AG04450 (cell line): ENCODE measurements at places on chromosomes 12 and 14.

DNA sequence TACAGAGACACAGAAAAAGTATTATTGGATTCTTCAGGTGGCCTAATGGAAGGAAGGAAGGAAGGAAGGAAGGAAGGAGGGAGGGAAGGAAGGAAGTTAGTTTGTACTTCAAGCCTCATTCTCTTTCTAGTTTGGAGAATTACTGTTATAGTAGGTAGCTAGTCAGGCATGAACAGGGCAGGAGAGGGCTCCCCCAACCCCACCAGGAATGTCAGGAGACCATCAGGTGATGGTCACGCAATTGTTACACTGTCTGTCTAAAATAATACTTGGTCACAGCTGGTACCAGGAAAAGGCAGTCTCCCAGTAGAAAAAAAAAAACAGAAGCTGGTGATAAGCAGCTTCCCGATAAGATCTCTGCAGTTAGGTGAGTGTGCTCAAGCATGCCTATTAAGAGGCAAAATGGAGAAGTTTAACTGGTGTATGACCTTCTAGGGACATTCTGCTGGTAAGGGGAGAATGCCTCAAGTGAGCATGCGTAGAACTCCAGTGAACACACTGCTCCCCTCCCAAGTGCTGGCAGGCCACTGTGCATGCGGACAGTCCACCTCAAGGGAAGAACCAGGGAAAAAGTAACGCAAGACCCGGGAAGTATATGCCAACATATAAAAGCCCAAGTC is 358.4 kb upstream of the SOX5 start:
- no peak for DNase-seq

- DNase-seq: no peak
These were observed 120.5 kb upstream of the RMST start for GRCh38 chr12:97342130-97342529.

- no peak for DNase-seq
These were observed 39.4 kb upstream of the PPP2R5C start for GRCh38 chr14:101721951-101722661.

GRCh38 chr14:24965934-24966578 is 83.9 kb downstream of the STXBP6 start:
- no peak for DNase-seq

DNA sequence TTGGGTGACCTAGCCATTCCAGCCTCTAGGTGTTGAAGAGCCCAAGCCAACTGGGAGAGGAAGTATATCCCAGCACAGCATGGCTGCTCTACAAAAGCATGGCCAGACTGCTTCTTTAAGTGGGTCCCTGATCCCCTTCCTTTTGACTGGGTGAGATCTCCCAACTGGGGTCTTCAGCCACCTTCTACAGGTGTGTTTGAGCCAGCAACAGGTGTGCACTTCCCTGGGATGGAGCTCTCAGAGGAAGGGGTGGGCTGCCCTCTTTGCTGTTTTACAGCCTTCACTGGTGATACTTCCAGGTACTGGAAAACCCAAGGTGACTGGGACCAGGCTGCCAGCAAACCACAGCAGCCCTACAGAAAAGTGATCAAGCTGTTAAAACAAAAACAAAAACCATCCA is 14.2 kb upstream of the GNS start:
- DNase-seq: no peak

- no peak for DNase-seq
These were observed 38.2 kb downstream of the CACNA2D4 start for GRCh38 chr12:1880153-1880845.

GRCh38 chr14:89720741-89721729 is 233.5 kb downstream of the EFCAB11 start:
- no peak for DNase-seq

DNA sequence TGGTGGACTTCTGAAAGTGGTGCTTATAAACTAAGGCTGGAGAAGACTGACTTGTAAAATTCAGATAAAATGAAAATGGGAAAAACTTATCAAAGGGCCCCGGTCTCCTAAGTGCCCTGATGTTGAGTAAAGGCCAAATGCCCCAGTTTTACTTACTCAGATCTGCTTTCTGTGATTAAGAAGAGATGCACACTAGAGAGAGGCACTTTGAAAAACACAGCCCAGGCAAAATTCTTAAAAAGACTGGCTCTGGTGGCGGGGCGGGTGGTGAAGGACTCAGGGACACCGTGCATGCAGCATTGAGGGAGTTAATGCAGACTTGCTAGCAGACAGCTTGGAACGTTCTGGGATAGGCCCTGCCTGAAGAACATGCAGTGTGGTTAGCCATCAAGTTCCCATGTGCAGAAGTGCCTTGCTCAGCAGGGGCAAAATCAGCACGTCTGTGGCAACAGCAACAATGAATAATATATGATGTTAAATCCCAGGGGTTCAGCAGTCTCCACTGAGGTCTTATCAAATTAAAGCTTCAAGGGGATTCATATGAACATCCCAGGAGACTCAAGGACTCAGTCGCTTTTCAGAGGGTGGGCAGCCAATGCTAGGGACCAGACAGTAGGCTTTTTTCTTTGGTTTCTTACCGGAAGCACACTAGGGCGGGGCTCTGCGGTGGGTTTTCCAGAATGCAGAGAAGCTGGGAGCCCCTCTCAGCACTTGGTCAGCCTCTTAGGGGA is 105.0 kb downstream of the DAD1 start:
- no peak for DNase-seq

- DNase-seq: no peak
These were observed 6.0 kb upstream of the SDSL start for GRCh38 chr12:113416091-113416754.

- no peak for DNase-seq
These were observed 888.6 kb downstream of the TMTC2 start for GRCh38 chr12:83575326-83575725.

DNA sequence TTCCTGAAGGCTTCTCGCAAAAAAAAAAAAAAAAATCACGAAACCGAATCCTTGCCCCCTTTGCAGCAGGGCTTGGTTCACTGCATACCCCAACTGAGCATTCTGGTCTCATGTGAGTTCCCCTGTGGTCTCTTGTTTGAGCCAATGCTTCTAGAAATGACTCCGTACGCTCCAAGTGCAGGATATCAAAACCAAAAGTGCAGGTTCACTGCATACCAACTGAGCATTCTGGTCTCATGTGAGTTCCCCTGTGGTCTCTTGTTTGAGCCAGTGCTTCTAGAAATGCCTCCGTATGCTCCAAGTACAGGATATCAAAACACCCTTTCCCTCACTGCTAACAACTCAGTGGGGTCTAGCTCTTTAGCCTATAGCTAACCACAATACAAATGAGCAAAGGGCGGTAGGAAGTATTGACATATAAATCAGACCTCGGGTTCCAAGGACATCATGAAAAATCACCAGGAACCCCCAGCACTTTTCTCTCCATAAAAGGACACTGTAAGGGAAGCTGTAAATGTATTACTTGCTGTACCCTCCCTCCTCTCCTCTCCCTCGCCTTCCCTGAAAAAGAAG is 206.3 kb upstream of the NOS1 start:
- DNase-seq: no peak

DNA sequence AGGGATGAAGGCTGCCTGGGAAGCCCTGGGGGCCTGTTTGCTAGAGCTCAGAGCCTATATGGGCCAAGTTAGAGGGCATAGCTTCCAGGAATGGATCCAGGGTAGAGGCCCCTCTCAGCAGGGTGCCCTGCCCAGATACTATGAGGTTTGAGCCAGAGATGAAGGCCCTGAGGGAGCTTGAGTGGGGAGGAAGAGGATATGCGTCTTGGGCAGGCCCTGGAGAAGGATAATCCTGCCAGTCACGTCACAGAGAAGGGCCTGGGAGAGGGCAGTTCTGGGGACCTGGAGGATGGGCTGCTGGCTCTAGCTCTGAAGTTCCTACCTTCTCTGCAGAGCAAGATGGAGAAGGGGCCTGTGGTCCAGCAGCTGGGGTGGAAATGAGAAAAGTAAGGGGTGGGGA is 5.9 kb upstream of the CACNB3 start:
- DNase-seq: no peak

DNA sequence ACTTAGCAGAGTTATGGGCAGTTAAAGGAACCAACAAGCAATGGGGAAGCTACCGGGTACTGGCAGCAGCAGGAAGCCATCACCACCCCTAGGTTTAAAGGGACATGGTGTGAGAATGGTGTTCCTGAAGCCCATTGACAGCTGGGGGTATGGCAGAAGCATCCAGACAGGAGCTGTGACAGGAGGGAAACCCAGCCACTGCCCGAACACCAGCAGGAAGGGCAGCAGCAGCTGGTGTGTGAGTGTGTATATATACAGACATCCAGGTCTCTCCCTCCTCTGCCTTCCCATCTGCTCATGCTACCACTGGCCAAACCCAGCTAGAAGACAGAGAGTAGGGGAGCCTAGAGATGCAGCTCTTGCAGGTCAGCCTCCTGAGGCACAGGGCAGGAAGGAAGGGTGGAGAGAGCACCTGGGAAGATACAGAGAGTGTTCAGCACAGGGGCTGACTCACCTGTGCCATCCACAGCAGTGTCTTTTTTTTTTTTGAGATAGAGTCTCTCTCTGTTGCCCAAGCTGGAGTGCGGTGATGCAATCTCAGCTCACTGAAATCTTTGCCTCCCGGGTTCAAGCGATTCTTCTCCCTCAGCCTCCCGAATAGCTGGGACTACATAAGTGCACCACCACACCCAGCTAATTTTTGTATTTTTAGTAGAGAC is 9.2 kb upstream of the ADCK1 start:
- DNase-seq: no peak

- no peak for DNase-seq
These were observed 90.1 kb upstream of the FLRT2 start for GRCh38 chr14:85439696-85440328.

- no peak for DNase-seq
These were observed 19.4 kb downstream of the ACVRL1 start for GRCh38 chr12:51926718-51927117.

- DNase-seq: no peak
These were observed 45.1 kb downstream of the ARID2 start for GRCh38 chr12:45774508-45775162.

GRCh38 chr14:30834353-30834752 is 40.0 kb upstream of the COCH start:
- DNase-seq: no peak

GRCh38 chr12:70240673-70241072 is 2.6 kb upstream of the CNOT2 start:
- no peak for DNase-seq

- no peak for DNase-seq
These were observed 5.3 kb downstream of the ZNF10 start for GRCh38 chr12:133135747-133136146.

GRCh38 chr12:52378091-52378490 is 7.4 kb downstream of the KRT84 start:
- no peak for DNase-seq

DNA sequence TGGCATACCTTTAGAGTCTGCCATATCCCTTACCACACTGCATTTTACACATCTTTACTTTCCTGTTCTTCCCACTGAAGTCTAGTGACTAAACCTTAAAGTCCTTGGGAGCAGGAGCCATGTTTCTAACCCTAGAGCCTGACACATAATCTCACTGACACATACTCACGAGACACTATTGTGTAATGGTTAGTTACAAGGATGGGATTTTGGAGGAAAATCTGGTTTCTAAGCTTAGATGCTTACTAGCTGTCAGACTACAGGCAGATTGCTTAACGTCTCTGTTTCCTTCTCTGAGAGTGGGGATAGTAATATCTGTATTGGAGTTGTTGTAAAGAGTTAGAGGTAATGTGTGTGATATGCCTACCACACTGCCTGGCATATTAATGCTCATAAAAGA is 6.2 kb upstream of the DYRK4 start:
- no peak for DNase-seq

- DNase-seq: no peak
These were observed 135.1 kb downstream of the ERC1 start for GRCh38 chr12:1126091-1126490.
